Spinal cord (tissue), 10 donors: ENCODE measurements at places on chromosomes 2 and 18. TPM values are rescaled to one million over a fixed set of nuclear protein-coding genes. Genes with fewer than 3 reads are reported as not detected.

GRCh38 chr2:218981881-218982585, 3.0 kb downstream of the FEV start:
- peak; percentile 72 for DNase-seq

DNA sequence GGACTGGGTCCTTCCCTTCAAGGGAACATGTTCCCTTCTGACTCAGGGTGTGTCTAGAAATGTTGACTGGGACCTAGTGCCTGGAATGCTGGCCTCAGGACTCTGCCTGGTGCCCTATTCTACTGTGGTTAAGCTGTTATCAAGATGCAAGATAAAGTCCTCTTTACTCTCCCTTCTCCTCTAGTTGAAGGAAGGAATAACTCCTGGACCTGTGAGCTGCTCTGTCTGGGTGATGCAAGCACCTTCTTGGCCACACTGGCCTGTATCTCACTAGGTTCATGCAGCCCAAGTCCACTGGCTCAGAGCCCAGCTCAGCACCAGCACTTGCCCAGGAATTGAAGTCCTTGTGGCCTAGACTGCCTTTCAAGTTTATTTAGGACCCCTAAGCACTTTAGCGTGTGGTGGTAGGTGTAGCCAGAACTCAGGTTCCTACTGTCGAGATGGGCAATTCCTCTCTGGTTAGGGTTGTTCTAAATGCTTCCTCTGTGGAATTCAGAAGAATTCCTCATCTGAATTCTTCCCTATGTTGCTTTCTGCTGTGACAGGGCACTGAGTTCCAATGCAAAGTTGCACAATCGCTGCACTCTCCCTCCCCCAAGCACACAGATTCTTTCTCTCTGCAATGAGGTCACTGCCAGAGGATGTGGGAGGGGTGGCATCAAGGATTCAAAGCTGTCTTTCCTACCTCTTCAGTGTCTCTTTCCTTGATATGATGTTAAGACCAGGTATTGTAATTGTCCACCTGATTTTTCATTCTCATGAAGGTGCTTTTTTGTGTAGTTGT, 54.7 kb downstream of the VWC2L start:
- no peak for DNase-seq

DNA sequence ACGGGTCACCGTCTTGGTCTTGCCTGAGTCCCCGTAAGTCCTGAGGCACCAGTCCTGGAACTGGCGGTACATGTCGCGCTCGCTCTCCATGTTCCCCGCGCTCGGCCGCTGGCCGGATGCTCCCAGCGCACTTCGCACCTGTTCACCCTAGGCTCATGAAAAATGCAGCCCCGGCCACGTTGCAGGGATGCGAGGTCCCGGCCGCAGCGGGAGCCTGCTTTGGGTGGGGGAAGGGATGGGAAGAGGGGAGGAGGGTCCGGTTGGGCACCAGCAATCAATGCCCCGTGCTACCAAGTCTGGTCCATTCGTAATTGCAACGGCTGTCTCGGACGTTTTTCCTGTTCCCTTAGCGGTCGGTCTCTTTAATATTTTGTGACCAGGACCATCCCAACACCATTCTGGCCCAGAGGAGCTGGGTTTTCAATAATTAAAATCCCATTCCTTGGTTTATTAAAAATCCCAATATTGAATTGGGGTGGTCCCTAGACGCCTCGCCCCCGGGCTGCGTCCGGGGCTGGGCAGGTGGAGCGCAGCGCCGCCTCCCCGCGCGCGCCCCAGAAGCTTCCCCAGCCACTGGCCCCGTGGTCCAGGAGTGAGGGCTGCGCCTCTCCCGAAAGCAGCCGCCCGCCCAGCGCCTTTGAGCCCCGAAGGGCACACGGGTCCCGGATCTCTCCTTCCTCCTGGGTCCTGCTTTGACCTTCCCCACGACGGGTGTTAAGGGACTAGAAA, 1.4 kb downstream of the NOL4 start:
- DNase-seq, result peak; percentile 50

DNA sequence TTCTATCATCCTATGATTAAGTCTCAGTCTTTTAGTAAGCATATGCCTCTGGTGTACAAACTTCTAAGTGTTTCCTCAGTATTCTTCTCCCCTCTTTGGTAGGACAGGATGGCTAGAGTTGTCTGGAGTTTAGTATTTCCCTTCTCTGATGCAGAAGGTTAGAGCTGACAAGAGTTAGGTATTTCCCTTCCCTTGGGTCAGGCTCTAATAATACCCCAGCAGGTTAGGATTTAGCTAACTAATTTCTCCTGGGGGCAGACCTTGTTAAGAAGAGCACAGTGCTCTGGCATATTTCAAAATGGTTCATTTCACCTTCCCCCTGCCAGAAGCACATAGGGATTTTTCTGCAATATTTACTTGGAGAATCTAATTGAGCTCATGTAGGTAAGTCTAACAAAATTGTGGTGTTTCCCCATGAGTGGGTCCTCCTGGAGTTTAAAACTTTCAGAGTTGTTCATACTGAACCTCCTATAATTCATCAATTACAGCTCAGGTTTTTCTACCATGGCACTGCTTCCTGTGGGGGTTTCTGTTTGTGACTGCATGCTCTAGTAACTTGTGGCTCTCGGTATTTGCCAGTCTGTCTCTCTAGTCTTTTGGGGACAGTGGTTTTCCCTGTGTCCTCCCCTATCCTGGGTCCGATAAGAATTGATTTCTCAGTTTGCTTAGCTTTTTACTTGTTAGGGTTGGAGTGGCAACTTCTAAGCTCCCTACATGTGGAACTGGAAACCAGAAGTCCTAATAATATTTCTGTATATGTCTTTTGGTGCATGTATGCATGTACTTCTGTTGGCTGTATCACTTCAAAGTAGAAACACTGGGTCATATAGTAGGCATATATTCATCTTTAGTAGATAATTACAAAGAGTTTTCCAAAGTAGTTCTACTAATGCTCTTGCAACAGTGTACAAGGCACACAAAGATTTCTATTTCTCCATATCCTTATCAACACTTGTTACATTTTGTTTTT, 77.7 kb downstream of the GDF7 start:
- no peak for DNase-seq

DNA sequence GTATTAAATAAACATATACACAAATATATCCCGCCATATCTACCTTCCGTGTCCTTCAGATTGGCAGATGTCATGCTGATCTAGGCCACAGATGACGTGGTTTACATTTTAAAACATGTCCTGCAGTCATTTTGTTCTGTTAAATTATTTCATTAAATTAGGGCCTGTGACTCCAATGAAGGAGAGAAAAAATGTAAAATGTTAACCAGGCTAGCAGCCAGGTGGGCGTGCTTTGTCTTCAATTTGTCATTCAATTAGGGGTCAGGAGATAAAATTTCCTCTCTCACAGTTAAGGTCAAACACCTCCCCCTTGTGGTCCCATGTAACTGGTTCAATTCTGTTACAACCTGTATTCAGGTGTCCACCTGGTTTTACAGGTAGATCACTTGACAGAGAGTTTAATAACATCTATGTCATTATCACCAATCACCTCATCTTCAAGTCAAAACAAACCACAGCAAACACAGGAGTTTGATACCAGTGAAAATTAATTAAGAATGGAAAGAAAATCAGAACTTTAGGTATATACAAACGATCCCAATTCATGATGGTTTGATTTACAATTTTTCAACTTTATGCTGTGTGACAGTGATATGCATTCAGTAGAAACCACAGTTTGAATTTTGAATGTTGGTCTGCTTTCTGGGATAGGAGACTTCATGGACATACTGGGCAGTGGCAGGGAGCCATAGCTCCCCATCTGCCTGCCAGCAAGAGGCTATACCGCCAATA, 339.4 kb downstream of the CMPK2 start:
- DNase-seq, result no peak

GRCh38 chr2:96143231-96143847, 1.9 kb downstream of the DUSP2 start:
- no peak for DNase-seq

DNA sequence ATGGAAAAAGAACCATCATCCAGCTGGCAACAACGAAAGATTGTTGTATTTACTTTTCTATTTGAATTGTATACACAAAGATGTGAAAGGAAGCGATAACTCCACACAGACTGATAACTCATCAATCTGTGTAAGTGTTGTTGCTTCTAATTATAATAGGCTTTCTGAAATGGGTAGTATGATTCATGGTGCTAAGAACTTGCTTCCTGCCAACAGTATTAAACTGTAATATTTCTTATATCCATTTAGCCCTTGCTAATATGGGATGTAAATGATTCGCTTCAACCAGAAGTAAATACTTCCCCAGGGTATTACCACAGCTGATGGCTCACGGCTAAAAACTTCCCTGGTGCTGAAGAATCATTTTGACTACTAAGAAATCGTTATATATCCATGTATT, 70.2 kb downstream of the TMEM163 start:
- no peak for DNase-seq

DNA sequence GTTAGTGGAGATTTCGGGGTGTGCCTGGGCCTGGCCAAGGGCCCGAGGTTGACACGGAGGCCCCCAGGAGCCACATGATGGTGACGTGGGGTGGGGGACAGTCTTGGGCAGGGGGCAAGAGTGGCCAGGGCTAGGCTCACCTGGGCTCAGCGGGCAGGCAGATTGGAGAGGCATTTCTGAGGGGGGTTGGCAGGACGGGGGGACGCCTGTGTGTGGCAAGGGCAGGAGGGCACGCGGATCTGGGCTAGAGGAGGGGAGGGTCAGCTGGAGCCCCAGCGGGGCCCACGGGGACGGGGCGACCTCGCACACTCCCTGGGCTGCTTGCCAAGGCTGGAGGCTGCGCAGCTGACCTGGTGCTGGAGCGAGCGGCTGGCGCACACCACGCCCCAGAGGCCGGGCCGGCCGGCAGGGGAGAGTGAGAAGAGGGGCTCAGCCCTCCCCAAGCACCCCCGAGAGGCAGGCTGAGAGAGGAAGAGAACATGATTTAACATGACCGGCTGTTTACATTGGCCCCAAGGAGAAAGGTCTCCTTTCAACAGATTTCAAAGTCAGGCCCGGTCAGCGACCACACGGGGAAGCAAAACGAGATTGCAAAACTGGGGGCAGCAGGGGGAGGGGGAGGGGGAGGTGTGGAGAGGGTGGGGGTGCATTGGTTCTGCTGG, 38.0 kb upstream of the SNED1 start:
- no peak for DNase-seq

GRCh38 chr2:120735746-120736170, at the start of gene GLI2:
Gene GLI2, plus strand, starts transcription at chr2:120735868. Its CDS starts 61,453 bp downstream, at chr2:120797321.
- DNase-seq, result peak; percentile 94

DNA sequence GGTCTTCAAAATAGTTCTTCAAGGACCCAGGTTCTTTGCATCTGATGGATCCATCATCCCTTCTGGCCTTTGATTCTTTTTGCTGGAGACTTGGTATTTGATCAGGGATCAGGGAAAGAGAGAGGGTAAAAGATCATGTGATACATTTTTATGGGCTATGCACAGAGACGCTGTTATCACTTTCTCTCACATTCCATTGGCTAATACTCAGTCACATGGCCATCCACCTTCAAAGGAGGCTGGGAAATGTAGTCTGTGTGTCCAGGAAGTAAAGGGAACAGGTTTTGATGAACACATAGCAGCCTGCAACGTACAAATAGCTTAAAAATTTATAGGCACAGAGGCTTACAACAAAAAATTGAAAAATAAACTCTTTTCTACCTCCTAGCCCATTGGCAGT, 629.6 kb upstream of the FANCL start:
- no peak for DNase-seq

GRCh38 chr2:1626271-1626681, 118.0 kb downstream of the PXDN start:
- DNase-seq, result no peak

GRCh38 chr2:128786741-128787478, 468.2 kb upstream of the HS6ST1 start:
- no peak for DNase-seq

DNA sequence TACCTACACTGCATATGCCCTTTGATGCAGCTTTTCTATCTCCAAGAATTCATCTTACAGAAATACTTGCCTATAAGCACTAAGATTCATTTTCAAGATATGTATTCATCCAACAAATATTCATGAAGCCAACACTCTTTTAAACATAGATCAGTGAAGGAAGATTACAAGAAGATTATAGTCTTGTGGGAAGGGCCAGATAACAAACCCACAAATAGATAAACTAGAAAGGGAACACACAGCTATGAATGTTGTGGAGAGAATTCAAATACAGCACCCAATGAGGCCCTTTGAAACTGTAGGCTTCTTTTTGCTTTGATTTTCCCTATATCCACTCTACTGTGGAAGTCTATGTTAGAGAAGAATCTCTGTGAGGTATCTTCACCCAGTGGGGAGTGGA, 186.7 kb upstream of the RBMS1 start:
- no peak for DNase-seq

DNA sequence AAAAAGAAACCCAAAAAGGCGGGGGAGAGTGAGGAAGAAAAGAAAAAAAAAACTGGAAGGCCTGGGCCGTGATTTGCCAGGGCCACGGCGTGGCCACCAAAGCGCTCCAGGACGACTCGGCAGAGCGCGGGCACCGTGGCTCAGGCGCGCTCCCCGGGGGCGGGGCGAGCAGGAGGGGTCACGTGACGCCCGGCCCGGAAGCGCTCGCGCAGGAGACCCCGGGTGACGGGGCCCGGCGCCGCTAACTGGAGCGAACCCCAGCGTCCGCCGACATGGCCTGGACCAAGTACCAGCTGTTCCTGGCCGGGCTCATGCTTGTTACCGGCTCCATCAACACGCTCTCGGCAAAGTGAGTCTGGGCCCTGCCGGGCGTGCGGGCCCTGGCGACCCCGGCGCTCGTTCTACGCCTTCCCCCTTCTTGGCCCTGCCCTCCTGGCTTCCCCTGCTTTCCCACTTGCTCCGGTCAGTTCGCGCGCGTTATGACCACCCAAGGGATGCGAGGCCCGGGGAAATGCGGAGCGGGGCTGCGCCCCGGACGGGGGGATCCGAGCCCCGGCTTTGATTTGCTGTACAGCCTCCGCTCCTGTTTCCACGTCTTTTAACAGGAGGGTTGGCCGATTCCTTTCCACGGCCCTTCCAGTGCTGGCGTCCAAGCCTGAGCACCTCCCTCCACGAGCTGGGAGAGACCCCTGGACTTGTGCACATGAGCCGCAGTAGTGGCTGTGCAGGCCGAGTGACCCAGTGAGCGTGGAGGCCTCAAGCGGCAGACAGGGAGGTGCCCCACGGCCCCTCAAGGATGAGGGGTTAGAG, at the start of gene SLC35F6:
SLC35F6 (plus strand) TSS at position 207 of the 810 bp plus-strand sequence; CDS start at position 273, 66 bp downstream.
- DNase-seq, result peak; percentile 94

- no peak for DNase-seq
Observed at GRCh38 chr2:195316486-195316885, 340.5 kb upstream of the SLC39A10 start.

GRCh38 chr2:176136374-176137251, 7.1 kb downstream of the HOXD8 start:
- DNase-seq, result no peak

- DNase-seq, result no peak
Observed at GRCh38 chr2:238240757-238241711, 1.2 kb upstream of the HES6 start.

GRCh38 chr2:38634684-38635083, 31.2 kb upstream of the GALM start:
- DNase-seq, result no peak

- no peak for DNase-seq
Observed at GRCh38 chr18:76495435-76496193, 572 bp upstream of the ZNF516 start.

- DNase-seq, result no peak
Observed at GRCh38 chr2:45973426-45973825, 322.0 kb downstream of the PRKCE start.

The UGT1A10 gene
- polyA plus RNA-seq, result not detected

The TCF7L1 gene
- polyA plus RNA-seq, result 41.9 TPM

The LYPD6 gene
- 35.6 TPM for polyA plus RNA-seq

The DPP4 gene
- 2.4 TPM for polyA plus RNA-seq

The MPP4 gene
- polyA plus RNA-seq, result 0.33 TPM

The PTPN2 gene
- polyA plus RNA-seq, result 31.2 TPM

The SEPTIN10 gene
- polyA plus RNA-seq, result 51.6 TPM

The E2F6 gene
- polyA plus RNA-seq, result 20.0 TPM

The CAVIN2 gene
- 15.1 TPM for polyA plus RNA-seq

The GPR39 gene
- polyA plus RNA-seq, result 1.4 TPM

The IL36A gene
- not detected for polyA plus RNA-seq

The CXCR4 gene
- polyA plus RNA-seq, result 60.3 TPM

The UGT1A8 gene
- not detected for polyA plus RNA-seq

The FN1 gene
- polyA plus RNA-seq, result 281 TPM
